Muscle of back (tissue), 13 donors: ENCODE measurements at places on chromosomes 4 and X.

- DNase-seq = peak; percentile 3
These were observed 296.6 kb upstream of the SLC7A11 start for GRCh38 chr4:138538743-138539142.

GRCh38 chr4:139458543-139458942 is 4.6 kb downstream of the RAB33B start:
- DNase-seq = no peak

DNA sequence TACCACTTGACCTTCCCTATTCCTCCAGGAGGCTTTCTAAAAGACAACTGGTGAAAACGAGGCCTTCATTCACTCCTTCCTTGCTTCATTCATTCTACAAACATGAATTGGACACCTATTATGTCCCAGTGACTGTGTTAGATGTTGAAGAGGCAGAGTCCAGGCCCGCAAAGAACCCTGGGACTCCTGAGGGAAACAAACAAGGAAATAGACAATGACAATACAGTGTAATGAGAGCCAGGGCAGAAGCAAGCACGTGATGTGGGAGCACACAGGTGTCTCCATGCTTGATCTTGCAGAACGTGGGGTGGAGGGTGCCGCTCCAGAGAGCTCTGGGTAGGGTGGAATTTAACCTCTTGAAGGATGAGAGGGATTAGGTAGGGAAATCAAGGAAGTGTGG is 137.6 kb upstream of the KLF3 start:
- no peak for DNase-seq

- no peak for DNase-seq
These were observed 169.9 kb upstream of the LDB2 start for GRCh38 chr4:17068392-17068791.

- peak; percentile 62 for DNase-seq
These were observed 507 bp downstream of the LIN54 start for GRCh38 chr4:83010111-83010521.
